ENCODE measurements at places on chromosomes 4 and X.

GRCh38 chrX:93594780-93595179 is 78.6 kb downstream of the NAP1L3 start:
- DNase-seq, result peak; percentile 43

DNA sequence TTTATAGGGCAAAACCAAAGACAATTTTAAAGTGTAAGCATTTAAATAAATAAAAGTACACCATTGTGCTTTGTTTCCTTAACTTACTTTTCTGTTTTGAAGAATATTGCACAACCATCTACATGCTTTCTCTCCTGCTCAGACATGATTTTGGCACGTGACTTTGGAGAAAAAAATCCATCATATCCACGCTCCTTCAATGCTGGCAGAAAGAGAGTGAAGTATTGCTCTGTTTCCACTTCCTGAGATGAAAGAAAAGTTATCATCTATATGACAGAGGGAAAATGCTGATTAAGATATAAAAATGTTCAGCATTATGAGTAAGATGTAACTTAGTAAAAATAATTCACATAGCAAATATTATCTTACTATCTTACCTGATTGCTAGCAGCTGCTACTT is 77.1 kb downstream of the CNOT6L start:
- no peak for DNase-seq

GRCh38 chr4:16125571-16126445 is 42.0 kb upstream of the PROM1 start:
- DNase-seq, result peak; percentile 15

- no peak for DNase-seq
Observed at GRCh38 chrX:66402165-66402564, 236.7 kb downstream of the EDA2R start.

DNA sequence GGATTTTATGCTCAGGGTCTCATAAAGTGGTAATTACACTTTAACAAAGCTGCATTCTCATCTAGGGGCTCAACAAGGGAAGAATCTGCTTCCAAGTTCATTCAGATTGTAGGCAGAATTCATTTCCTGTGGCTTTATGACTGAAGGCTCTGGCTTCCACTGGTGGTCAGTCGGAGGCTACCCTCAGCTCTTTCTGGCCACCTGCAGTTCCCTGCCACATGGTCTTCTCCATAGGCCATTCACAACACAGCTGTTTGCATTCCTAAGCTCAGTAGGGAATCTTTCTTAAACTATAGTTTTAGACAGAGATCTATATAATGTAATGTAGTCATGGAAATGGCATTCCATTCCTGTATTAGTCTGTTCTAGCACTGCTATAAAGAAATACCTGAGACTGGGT is 973.0 kb upstream of the SLIT2 start:
- no peak for DNase-seq

GRCh38 chrX:125786316-125786715 is 379.8 kb downstream of the DCAF12L2 start:
- no peak for DNase-seq
